ENCODE measurements at places on chromosomes 2 and 18.
A peak's percentile ranks its signal among the peaks of the same experiment; 100 is the strongest.

GRCh38 chr2:58862244-58862643, 621.1 kb upstream of the FANCL start:
- no peak for DNase-seq

GRCh38 chr2:205464681-205465080, 217.6 kb upstream of the NRP2 start:
- no peak for DNase-seq

DNA sequence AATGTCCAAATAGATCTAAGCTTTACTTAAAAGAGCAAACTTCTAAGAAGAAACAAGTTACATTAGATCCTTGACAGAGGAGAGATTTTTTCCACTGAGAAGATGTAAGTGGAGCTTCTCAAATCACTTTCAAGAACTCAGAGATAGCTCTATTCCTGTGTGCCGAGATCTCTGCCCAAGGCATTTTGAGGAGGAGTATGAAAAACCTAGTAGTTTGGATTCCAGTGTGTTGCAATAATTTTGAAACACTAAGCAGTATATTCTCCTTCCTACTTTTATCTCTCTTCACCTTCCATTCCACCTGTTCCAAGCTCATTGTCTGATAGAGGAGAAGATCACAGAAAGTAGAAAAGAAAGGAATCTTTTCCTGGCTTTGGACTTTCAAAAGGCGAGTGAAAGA, 192.0 kb upstream of the TANK start:
- no peak for DNase-seq

GRCh38 chr2:119407430-119408220, 24.0 kb upstream of the TMEM37 start:
- no peak for DNase-seq

DNA sequence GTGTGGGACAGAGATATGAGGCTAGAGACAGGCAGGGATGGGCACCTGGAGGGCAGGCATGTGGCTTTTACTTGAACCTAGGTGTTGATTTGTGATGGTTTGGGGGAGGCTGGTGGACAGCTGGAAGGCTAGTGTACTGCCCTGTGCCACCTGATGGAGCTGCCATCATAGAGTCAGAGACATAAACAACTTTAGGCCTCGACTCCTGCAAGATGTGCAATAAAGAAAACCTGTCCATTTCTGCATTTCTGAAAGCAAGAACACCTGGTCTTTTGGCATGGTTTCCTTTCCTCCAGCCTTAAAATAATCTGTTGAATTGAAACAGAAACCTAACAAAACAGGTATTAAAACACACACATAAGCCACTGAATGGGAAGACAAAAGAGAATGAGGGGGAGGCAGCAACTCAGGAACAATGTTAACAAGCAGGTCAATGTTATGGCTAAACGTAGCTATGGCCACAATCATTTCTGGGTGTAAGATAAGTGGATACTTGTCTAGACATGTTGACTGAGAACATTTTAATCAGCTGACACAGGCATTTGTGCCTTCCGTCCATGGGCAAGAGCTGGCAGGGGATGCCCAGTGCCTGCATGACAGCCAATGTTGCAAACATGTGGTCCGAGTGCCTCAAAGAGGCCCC, 87.8 kb downstream of the KCTD1 start:
- DNase-seq = no peak

- no peak for DNase-seq
Measured at GRCh38 chr18:33804258-33804657, 226.2 kb downstream of the ASXL3 start.

DNA sequence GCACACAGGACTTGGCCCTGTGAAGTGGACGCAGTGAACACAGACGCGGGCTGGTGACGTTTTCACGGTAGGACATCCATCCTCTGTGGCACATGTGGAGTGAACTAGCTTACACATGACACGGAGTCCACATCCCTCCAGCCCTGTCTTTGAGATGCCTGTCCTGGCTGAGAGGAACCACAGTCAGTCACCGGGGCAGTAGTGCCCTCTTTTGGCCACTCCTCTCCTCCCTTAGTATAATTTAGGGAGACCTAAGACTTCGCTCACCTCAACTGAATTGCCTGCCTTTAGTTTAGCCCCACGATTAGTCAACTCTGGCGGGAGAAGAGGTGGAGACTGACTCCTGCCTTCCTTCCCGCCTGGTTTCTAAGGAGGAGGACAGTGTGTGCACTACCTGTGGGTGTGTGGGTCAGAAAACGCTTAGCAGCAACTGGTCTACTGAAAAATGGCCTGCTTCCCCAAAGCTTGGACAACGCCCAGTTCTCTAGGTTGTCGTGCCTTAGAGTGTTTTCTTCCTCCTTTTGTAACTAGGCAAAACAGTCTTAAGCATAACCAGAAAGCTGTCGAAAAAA, 70.6 kb downstream of the MBP start:
- no peak for DNase-seq

- no peak for DNase-seq
Measured at GRCh38 chr2:104476075-104476474, 377.8 kb upstream of the POU3F3 start.

- DNase-seq = no peak
Measured at GRCh38 chr18:79371561-79372121, 24.1 kb upstream of the NFATC1 start.

DNA sequence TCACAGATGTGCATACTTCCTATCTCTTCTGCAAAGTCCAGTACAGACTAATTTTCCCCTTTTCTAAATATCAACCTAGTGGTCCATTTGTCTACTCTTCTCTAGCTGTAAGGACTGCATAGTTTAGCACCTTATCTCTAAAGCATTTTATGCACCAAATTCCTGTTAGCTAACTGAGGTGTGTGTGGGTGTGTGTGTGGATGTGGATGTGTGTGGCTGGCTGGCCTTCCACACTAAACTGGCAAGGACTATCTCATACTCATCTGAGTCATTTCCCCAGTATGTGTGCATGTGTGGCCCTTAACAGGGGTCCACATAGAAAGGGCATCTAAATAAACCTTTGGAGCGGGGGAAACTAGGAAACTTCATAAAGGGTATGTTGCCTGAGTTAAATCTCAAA, 139.6 kb downstream of the TTC32 start:
- no peak for DNase-seq

DNA sequence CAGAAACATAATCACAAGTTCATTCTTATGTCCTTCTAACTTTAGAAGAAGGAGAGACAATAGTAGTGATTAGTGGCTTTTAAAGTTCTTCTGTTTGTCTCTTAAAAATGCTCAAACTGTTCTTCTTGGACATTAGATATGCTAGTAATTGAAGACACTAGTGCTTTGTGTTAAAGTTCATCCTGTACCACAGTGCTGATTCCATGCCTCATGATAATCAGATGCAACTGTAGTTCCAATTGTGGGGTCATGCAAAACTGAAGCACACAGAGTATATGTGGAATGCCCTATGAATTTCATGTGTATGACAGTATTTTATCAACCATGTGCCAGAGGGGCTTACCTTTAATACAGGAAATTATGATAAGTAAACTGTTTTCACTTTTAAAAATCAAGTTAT, 11.4 kb upstream of the KCNJ13 start:
- no peak for DNase-seq

GRCh38 chr2:135531231-135532197, at the start of gene R3HDM1:
R3HDM1 (plus strand) TSS chr2:135531484; CDS start chr2:135604846, 73,362 bp downstream.
- DNase-seq = peak; percentile 98

DNA sequence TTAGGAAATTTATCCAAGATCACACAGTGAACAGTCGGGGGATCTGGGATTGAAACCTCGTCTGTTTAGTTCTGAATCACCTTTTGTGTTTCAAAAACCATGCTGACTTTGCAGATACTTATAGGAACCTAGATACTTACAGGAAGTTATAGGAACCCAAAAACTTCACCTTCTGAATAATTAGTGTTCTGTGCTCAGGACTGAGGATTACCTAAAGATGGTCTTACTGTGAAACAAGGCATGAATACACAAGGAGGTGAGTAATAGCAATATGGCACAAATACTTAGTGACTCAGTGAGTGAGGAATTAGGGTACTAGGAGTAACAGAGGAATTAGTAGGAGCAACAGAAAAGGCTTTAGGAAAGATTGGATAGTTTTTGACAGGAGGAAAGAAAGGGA, 145.5 kb downstream of the LRATD1 start:
- DNase-seq = no peak

DNA sequence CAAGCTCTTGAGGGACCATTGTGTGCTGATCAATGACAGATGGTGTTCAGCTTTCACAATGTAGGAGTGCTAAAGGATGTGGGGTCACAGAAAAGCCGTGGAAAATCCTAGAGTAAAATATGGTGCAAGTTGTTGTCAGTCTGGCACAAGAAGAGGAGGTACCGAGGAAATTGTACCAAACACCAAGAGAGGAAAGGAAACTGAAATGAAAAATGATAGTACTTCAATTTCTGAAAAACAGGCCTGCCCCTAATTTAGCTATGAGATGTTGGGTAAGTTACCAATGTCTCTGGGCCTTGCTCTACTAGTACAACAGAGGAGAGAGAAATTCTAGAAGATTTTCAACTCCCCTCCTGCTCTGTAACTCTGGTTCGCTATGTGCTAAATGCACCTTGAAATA, 78.8 kb upstream of the PELI1 start:
- DNase-seq = no peak

DNA sequence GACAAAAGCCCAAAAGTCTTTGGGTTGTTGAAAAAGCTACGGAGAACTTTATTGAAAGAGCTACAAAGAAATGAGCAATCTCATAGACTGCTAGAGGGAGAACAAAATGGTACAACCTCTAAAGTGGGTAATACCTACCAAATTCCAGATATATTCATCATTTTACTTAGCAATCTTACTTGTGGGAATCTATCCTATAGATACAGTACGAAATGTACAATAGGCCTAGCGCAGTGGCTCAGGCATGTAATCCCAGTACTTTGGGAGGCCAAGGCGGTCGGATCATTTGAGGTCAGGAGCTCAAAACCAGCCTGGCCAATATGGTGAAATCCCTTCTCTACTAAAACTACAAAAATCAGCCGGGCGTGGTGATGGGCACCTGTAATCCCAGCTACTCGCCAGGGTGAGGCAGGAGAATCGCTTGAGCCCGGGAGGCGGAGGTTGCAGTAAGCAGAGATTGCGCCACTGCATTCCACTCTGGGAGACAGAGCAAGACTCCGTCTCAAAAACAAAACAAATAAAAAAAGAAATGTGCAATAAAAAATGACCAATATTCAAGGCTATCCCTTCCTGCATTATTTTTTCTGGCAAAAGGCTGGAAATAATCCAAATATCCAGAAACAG, 10.1 kb downstream of the EXOC6B start:
- DNase-seq = no peak

DNA sequence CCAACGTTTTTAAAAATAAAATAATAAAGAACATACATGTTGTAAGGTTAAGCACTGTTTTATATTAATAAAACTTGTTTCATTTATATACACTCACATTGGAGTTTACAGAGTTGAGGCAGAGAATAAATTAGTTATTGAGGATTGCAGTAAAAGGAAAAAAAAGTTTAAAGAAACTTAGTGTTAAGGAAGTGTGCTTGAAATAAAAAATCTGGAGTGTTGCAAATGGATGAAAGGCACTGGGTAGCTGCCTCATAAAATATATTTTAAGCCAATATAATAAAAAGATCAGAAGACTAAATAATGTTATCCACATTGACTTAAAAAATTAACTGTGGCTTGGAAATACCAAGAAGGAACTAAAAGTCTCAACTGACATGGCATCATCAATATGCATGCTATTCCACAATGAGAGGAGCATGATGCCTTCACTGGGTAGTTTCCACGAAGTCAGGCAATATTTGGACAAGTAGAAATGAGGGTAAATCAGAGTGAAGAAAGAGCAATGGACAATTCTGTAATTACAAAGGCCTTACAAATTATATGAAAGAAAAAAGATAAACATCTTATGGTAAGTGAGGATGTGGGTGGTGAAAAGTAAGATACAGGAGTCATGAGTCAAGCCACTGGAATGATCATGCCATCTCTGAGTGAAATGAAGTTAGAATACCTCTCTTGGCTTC, 2.5 kb downstream of the GALNT3 start:
- DNase-seq = no peak

DNA sequence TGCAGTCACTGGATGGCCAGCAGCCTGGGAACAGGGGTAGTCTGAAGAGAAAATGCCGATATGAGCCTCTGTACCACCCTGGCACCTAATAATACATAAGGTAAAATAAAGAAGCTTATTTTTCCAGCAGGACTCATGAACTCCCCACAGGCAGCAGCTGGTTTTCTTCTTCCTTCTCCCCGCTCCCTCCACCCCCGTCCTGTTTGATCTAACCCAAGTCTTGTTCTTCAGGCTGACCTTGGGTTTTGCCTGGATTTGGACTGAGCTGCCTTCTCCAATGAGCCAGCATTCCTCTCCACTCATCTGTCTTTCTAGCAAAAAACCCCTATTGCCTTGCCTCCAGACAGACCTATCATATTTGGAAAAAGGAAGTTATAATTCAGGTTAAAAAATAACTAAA, 111.8 kb downstream of the CELF4 start:
- no peak for DNase-seq

- no peak for DNase-seq
Measured at GRCh38 chr2:41431756-41432155, 616.1 kb upstream of the PKDCC start.

Data from coronary artery (tissue), 2 donors.